NCI-H1694 (cell line): ENCODE measurements at places on chromosomes 7 and 10.

DNA sequence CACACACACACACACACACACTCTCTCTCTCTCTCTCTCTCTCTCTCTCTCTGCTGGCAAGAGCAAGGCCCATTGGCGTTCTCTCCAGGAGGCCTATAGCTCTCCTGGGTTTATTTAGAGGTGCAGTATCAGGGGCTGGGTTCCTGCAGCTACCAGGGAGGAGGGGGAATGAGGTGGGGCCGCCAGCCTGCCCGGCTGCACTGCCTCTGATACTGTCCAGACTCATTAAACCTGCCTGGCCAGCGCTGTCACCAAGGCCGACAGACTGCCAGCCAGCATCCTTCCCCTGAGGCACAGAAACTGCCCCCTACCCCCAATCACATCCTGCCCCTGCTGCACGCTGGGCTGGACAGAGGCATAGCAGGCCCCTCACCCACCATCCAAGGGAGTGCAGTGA, 4.3 kb downstream of the PRRT4 start:
- DNase-seq: no peak

DNA sequence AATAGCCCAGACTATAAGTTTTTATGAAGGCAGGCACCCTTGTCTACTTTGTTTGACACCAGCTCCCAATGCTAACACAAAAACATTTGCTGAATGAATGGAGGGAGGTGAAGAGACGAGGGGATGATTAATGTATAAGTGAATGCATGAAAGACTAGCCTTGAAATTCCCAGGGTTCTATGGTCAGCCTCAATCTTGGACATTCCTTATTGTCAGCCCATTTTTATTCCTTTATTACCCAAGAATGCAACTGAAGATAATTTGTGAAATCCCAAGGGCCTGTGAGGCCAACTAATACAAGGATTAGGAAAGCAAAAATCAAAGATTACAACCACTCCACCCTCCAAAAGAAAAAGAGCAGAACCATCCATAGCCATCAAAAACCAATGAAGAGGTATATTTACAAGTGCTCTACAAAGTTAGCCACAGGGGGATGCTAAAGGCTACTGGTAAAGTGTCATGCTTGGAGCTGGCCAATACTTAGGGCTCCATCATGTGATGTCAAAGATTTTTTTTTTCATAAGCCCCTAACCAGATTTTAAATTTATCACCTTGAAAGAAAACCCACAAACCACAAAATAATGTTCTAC, 40.0 kb upstream of the ASAH2 start:
- no peak for DNase-seq

DNA sequence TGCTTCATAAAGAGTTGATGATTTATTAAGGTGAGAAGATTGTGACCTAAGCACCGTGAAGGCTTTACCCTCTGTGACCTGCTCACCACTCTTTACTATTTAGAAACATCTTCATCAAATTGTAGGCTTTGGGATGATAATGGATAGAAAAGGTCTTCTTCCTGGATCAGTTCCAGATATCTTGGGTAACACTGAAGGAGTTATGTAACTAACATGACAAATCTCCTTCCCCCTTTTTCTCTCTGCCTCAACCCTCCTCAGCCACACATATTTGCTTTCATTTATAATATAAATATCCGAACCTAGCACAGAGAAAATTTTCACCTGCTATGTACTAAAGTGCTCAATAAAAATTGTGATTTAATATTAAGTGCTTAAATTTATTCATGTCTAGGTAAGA, 151.5 kb downstream of the FRMD4A start:
- DNase-seq: no peak

GRCh38 chr7:115965796-115966475, 64.6 kb downstream of the TFEC start:
- no peak for DNase-seq

GRCh38 chr10:65123120-65123519, 1601.9 kb downstream of the REEP3 start:
- DNase-seq: no peak

DNA sequence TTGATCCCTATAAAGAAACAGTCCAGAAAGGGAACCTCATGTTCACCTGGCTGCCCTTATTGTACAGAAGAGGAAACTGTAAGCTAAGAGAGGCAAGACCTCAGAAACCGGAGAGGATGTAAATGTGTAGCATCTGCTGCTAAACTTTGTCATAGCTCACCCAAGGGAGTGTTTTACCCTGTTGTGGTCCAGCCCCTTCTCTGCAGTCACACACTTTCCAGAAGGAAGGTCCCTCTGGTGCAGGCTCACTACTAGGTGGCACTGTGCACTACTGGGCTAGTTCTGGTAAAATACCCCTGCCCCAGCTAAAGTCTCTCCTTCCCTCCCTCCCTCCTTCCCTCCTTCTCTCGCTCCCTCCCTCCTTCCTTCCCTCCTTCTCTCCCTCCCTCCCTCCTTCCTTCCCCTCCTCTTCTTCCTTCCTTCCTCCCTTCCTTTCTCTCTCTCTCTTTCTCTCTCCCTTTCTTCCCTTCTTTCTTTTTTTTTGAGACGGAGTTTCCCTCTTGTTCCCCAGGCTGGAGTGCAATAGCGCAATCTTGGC, 42.5 kb upstream of the LCOR start:
- DNase-seq: no peak

GRCh38 chr7:132800522-132800921, 224.3 kb upstream of the PLXNA4 start:
- DNase-seq: no peak

DNA sequence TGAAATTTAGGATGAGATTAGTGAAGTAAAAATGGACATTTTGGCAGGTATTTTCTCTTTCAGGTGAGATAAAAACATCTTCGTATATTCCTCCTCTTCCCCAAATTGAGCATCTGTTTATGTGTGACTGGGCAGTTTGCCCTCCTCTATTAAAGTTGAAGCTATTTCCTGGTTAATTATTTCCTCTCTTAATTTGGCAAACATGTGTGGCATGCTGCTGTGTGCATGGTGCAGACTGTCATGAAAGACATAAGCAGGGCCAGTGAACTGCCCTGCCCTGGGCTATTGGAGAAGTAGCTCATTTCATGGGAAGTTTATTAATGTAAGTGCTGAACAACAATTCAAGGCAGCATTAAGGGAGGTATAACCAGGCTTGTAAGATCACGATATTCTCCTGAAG, 52.6 kb downstream of the EVX1 start:
- peak; percentile 53 for DNase-seq

DNA sequence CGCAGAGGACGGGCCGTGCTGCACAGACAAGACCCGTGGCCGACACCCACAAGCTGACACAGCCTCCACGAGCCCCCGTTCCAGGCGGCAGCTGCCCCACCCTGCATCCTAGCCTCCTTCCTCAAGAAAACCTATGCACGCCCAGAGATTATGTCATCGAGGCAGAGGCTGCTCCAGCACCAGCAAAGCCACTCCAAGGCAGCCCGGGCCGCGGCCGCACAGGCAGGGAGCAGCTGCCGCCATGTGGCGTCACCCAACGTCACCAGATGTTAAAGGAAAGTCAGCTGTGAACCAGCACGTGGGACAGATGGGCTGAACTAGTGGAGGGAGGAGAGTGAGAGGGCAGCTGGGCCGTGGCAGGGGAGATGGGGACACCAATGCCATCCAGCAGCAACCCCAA, 59.8 kb downstream of the STK32C start:
- DNase-seq: no peak

DNA sequence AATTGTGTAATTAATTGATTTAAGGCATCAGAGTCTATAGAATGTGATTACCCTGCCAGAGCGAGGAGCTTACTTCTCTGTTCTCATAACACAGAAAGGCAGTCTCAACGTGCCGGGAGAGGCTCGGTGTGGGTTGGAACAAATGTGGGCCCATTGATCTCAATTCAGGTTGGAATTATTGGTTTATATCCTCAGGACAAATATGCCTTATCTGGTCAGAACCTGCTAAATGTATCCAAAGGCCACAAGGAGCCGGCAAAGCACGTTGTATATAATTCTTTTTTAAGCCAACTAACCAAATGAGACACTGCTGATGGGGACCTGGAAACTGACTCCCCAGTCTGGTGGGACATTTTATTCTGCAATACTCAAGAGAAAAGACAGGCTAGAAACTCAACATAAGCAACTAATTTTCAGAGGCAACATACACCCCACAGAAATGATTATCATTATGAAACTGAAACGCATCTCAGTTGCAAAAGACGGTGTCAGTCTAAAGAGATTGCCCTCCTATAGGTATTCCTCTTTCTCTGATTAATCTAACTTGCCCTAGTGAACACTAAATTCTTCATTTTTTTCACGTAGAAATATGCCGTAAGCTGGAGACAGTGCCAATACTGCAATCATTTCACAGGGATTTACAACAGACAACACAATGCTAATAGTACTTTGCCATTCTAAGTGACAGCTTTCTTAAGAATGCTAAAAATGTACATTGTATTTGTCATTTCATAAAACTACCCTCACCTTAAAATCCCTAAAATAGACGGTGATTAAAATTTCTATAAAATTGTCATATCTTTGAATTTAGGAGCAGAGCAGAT, 9.4 kb downstream of the EBF3 start:
- DNase-seq: no peak

- DNase-seq: no peak
Observed at GRCh38 chr7:55484241-55484640, 88.1 kb downstream of the VOPP1 start.

GRCh38 chr7:126657599-126658358, 595.0 kb downstream of the GRM8 start:
- DNase-seq: no peak

DNA sequence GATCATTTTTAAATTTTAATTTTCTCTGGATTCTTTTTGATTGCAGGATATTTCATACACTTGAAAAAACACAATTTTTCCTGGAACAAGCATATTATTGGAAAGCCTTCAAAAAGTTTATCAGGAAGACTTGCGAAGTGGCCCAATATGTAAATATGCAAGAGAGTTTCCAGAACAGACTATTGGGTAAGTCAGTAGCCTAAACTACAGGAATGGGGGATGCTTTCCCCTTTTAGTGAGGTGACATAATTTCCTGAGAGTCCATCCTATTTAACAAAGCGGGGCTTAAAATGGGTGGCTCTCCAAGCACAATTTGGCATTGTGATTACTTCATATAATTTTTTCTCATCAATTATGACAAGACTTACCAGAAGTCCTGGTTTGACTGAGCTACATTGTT, 77.9 kb downstream of the ABCA13 start:
- DNase-seq: no peak

GRCh38 chr7:27169658-27170425, 4.3 kb downstream of the HOXA10 start:
- DNase-seq: no peak

DNA sequence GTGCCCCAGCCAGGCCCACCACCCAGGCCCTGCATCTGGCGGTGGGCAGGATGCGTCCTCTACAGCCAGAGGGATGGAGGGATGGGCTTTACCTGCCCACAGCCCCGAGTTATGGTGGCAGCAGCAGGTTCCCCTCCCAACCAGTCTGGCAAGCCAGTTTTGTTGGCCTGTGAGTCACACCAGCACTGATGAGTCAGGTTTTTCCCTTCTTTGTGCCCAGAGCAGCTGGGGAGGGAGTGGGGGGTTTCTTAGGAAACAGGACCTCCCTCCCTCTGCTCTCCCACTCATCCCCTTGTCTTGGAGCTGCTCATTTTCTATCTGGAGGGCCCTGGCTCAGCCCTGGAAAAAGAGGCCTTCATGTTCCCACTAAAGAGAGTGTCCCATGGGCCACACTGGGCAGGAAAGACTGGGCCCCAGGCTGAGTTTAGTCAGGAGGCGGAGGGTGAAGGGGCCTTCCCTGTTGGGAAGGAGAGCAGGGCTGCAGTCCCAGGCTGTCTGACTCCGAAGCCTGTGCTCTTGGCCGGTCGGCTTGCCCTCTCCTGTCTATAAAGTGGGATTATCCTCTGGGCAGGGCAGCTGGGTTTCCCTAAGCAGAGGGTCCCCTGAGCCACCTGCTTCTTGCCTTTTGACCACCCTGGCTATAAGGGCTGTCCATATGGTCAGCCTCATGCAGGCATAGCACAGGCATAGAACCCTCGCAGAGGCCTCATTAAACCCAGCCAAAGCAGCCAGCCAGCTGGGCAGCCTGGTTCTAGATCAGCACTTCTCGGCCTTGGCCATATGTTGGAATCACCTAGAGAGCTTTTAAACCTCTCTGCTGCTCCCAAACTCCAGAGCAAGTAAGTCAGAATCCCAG, 30.2 kb upstream of the ANKRD2 start:
- no peak for DNase-seq
